ENCODE measurements at places on chromosomes 7 and 10.

- DNase-seq = no peak
Measured at GRCh38 chr7:88042157-88042556, 108.1 kb downstream of the ADAM22 start.

GRCh38 chr7:105519353-105519752, 2.7 kb downstream of the PUS7 start:
- DNase-seq = no peak

GRCh38 chr7:91945476-91945875, 4.8 kb downstream of the AKAP9 start:
- DNase-seq = no peak

DNA sequence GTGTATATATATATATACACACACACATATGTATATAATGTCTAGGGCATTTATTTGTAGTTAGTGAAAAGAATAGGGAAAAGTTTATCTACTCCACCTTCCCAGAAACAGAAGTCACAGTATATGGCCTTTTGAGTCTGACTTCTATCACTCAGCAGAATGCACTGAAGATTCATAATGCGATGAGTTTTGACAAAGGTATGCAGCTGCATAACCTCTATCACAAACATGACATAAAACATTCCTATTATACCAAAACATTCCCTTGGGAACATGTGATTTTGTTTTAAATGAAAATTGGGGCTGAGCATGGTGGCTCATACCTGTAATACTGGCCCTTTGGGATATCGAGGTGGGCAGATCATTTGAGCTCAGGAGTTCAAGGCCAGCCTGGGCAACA, 137.3 kb upstream of the EEPD1 start:
- DNase-seq = no peak

GRCh38 chr7:83040484-83040883, 122.2 kb downstream of the PCLO start:
- DNase-seq = no peak

DNA sequence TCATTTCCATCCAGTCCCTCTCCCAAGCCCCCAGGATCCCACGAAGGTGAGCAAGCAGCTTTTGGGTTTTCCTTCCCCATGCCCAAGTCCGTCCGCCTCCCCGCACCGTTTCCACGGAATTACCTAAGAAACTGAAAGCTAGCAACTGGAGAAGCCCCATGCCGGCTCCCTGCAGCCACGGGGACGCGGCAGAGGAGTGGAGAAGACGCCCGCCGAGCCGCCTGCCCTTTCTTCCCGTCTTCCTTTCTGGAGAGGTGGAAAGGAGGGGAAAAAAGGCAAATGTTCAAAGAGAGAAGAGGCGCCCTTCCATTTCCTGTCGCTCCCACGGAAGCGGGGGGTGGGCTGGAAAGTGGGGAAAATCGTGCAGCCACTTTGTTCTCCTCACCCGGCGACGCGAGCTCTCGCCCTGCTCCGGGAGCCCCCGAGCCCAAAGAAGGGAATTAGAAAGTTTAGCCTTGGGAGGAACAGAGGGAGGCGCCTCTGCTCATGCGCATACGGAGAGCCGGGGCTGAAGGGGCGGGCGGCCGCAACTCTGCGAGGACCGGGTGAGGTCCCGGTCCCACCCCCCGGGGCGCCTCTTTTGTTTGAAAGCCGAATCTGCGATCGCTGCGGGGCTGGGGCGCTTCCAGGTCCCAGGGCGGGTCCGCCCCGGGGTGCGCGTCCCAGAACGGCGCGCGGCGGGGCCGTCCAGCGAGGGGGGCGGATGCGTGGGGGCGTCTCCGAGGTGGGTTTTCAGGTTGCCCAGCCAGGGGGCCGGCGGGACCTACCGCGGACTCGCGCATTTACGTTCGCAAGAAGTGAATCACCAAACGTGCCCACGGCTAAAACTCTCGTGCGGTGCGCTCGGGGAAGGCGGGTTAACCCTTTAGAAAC, at the start of gene LAMB1:
TSS of gene LAMB1 (minus strand) at position 436 of the 873 bp plus-strand sequence. CDS start at position 160, 276 bp downstream.
- DNase-seq = peak; percentile 86

DNA sequence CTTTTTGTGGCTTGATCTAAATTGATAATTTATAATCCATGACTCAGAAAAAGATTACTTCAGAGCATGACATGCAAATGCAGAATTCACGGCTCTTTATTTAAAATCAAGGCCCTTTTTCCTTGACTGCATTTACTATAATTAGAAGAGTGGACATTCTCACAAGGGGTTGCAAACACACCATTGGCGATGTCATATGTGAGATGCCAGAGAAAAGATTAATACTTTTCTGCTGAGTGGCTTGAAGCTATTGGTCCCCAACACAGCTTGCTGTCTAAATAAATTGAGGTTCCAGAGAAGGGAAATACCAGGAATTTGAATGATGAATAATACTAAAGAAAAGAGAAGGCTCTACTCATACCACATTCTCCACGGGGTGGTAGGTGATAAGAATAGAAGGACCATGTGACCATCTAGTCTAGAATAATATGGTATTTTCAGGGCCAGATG, 78.7 kb upstream of the ARID5B start:
- DNase-seq = no peak

GRCh38 chr10:27688991-27689390, 56.6 kb downstream of the MKX start:
- no peak for DNase-seq

GRCh38 chr7:37488163-37488764, 39.6 kb upstream of the ELMO1 start:
- DNase-seq = no peak

GRCh38 chr10:127243490-127244272, 47.3 kb upstream of the INSYN2A start:
- peak; percentile 66 for DNase-seq

- no peak for DNase-seq
Measured at GRCh38 chr7:55150166-55150565, 131.3 kb downstream of the EGFR start.

GRCh38 chr7:87886875-87887274, 10.6 kb downstream of the DBF4 start:
- DNase-seq = no peak

- DNase-seq = no peak
Measured at GRCh38 chr7:29851487-29851886, 45.2 kb downstream of the WIPF3 start.

GRCh38 chr7:66837007-66837406, 84.0 kb upstream of the TMEM248 start:
- DNase-seq = peak; percentile 34

DNA sequence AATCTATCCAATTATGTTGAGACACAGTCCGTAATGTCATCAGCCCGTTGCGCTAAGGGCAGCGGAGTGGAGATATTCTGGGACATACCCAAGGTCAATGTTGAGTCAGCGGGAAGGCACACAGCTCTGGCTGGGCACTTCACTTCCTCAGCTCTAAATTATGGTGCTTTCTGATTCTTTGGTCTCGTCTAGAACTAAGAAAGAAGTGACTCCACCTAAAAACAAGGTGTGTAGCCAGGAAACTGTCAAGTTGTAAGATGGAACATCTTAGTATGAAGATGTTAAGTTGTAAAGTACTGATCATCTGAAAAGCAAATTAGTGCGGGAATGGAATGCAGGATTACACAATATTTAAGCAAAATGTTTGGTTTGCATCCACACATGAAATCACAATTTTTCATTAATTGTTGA, 43.1 kb downstream of the BAIAP2L1 start:
- no peak for DNase-seq

- DNase-seq = no peak
Measured at GRCh38 chr7:137878333-137878961, 31.7 kb upstream of the DGKI start.

GRCh38 chr10:73131301-73131700, 21.0 kb downstream of the NUDT13 start:
- no peak for DNase-seq

DNA sequence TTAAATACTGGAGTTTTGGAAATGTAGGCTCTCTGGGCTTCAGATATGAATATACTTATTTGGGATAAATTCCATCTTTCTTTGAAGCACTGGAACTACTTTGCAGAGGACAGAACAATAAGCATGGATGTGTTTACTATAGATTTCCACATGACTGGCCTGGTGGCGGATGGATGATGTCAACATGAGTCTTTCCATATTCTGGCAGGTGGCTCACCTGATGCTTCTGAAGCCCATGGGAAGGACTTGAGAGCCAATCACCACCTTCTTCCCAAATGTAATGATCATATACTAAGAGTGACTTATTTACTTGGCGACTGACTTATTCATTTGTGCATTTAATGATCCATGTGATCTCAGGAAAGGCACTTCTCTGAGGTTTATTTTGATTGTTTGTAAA, 110.5 kb downstream of the FANK1 start:
- no peak for DNase-seq

DNA sequence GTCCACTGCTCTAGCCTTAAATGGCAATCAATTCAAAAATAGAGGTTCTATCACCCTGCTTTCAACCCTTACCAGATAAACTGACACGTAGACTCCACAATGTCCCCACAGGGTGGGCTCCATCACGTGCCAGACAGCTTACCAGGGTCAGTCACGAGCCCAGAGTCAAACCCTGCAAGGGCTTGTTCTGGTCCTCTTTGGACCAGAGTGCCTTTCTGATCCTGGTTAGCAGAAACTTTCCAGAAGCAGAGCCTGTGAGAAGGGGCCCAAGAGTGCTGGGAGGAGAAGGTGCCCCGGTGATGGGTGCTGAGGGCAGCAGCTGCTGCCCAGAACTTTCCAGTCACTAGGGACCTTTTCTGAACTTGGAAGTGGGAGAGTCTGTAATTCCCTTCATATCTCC, 354 bp upstream of the GIMAP5 start:
- DNase-seq = no peak

- DNase-seq = no peak
Measured at GRCh38 chr10:128301051-128301450, 174.8 kb upstream of the MKI67 start.

GRCh38 chr10:33112831-33113455, 154.9 kb upstream of the ITGB1 start:
- no peak for DNase-seq
